D341Med (cell line): ENCODE measurements at places on chromosomes 13 and 19.

GRCh38 chr13:27709779-27710178 lies 82.5 kb upstream of the GSX1 start:
- no peak for DNase-seq

- DNase-seq, result no peak
These were observed 143.8 kb upstream of the ZNF507 start for GRCh38 chr19:32201636-32202051.

DNA sequence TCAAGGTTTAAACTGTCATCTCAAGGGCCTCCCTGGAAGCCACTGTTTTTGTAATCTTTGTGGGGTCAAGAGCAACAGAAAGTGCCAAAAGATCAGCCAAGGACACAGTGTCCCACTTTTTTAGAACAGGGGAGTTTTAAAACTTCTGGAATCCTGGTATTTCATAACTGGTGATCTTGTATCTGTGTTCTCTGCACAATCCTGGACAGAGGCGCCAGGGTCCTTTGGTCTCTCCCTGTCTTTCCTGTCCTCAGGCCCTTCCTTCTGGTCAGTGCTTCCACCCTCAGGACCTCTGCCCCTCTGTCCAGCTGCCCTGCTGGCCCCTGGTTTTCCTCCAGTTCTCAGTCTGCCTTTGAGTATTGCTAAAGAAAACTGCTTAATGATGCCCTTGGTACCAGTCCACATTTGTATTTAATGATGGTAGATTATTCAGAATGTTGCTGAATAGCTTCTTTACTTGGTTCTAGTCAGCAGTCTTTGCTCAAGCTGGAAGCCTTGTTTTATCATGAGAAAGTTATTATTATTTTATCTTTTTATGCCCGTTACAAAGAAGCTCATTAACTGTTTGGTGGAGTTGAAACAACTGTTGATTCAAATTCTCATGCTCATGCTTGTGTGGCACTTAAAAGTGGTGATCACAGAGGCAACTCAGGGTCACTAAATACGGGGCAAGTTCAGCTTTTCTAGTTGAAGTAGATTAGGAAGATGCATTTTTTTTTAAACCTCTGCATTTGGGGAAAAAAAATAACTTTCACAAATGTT lies 47.5 kb downstream of the WASF3 start:
- no peak for DNase-seq

DNA sequence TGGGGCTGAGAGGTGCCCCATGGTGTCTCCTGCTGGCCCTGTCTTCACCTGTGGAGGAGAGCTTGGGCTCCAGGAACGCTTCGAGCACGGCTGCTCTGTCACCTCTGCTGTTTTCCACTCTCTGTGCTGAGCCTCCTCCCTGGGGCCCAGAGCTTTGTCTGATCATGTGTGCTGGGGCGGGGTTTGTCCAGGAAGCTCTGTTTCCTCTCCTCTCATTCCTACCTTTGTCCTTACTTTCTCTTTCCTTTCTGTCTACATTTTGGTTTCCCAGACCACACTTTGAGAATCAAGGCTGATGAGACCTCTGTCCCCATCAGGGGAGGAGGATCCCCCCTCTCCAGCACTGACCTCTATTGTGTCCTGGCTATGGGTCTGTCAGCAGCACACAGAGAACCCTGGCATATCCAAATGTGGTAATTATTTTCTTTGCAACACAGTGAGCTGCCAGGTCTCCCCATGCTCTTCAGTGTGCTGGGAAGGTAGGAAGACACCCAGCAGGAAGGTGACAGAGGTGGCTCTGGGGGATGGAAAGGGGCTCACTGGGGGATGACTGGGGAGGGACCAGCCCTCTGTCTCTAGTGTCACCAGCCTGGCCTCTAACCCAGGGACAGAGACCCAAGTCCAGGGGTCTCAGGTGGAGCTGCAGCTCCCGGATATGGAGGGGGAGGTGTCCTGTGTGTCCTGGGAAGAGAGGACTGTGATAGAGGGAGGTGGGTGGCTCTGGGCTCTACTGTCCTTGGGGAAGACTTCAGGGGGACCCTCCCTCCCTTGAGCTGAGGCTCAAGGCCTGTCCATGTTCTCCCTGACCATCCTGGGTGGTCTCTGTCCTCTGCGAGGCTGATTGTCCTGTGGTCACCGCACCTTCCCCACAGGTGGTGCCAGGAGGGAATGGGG lies at the start of gene CEACAM1:
Gene CEACAM1, minus strand, starts transcription at position 128 of the 894 bp plus-strand sequence. Its CDS starts 107 bp downstream, at position 21.
- DNase-seq, result peak; percentile 56

- no peak for DNase-seq
These were observed 127.2 kb upstream of the GJB6 start for GRCh38 chr13:20359335-20359734.

- peak; percentile 59 for DNase-seq
These were observed 588 bp downstream of the DNASE2 start for GRCh38 chr19:12880551-12881171.

DNA sequence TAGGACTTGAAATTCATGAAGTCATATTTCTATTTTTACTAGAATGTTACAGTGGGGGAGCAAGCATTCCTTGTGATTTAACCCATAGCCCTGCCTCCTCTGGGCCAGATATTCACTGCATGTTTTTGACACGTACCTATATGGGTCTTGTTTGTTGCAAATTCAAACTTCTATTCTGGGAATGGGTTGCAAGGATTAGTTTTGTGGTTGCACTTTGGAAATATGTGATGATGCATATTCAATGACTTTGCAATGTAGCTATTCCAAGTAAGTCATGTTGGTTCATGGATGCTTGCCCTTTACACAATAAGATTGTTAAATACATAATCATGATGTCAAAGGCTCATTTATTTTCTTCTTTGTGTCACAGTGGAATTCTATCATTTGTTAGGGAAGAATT lies 440.8 kb downstream of the TDRD3 start:
- DNase-seq, result no peak

DNA sequence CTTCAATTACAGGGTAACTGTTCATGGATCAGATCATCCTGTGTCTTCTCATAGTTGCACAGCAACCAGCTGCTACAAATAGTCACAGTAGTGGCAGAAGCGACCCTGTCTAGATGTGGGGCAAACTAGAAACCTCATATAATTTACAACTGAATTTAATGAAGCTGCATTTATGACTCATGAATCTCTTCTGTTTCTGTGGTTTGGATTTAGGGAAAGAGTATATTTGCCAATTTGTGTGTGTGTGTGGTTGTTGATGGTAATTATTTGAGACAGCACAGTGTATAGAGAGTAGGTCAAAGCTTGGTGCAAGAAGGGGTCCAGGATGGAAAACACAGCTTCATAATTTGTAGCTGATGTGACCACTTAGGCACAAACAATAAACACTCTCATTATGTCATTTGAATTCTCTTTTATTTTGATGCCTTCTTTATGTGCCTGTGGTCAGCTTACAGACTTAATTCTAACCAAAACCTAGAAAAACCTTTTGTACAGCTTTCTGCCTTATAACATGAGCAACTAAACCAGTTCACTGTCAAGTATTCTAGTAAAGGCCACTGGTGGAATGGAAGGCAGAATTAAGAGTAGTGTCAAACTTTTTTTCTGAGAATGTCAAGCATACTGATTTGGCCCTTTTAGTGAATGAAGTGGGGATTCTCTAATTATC lies 218.1 kb downstream of the TBC1D4 start:
- no peak for DNase-seq

DNA sequence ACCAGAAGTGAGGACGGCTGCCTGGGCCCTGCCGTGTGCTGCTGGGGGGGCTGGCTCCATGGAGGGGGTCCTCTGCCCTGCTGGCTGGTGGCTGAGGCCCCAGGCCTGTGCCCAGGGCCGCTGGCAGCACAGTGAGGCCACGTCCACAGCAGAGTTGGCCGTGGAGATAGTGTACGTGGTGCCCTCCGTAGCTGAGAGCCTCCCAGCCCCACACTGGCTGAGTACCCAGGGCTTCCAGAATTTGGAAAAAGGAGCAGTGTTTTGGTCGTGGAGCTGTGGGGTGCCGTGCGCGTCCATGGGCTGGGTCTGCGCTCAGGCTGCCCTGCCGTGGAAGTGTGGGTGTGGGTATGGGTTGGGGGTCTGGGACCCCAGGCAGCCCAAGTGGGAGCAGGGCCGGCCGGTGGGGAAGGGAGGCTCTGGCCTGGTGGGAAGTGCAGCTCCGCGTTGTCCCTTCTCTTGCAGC lies 5.9 kb downstream of the PTBP1 start:
- DNase-seq, result no peak

- peak; percentile 33 for DNase-seq
These were observed 1435.2 kb downstream of the UQCRFS1 start for GRCh38 chr19:27777726-27778125.

- DNase-seq, result no peak
These were observed 140.6 kb upstream of the RNF113B start for GRCh38 chr13:98317573-98318171.

DNA sequence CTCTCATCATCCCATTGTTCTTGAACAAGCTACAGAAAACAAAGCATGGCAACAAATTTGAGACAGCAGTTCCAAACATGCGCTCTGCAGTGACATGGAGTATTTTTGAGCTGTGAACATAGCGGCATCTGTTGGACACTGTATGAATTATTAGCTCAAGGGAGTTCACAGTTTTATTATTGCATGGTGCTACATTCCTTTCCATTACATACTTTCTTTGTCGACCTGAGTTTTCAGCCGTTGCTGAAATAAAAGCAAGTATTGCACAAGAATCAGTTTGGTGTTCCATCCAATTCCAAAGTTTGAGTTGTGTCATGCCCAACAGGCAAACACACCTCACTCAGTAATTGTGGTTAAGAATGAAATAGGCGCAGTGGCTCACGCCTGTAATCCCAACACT lies 30.1 kb upstream of the METTL21C start:
- peak; percentile 58 for DNase-seq

DNA sequence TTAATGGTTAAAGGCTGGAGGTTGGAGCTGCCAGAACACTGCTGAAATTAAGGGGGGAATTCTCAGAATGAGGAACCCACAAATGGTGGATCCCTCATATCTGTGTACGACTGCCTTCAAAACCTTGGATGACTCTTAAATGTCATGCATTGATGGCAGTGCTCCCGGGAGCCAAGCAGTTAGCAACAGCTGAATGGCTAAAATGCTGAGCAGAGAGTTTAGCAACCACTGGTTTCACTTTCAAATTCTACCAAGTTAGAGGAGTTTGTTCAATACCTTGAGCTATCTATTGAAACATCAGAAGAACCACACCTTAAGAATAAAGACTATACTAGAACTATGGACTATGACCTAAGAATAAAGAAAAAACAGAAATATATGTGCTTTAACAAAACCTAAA lies 41.4 kb downstream of the UQCRFS1 start:
- no peak for DNase-seq

DNA sequence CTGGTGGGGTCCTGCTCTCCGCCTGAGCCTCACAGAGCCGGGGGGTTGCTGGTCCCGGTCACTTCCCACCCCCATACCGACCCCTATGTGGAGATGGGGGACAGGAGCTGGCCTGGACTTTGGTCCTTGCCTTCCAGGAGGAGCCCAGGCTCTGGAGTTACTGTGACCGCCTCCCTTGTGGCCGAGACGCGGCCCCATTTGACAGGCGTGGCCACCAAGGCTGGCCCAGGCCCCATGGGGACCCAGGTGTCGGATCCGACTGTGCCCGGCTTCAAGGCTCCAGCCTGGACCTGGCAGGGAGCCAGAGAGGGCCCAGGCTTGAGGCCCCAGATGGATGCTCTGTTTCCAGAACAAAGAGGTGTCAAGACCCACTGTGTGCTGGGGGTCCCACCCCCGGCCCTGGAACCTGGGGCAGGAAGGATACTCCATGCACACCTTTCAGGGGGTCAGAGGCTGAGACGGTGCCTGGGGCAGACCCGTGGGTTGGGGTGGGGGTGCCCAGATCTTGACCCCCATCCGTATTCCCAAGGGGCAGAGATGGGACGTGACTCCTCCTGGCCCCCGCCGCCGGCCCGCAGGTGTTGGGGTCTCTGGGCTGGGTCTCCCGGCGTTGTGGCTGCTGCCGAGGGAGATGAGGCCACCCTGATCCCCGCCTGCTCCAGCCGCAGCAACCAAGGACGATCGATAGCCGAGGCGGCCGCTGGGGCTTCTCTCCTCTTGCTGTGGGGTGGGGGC lies 47.8 kb upstream of the TCF3 start:
- peak; percentile 56 for DNase-seq

- DNase-seq, result no peak
These were observed 339.0 kb downstream of the HS6ST3 start for GRCh38 chr13:96428911-96429310.

GRCh38 chr19:41915776-41916414 lies 12.4 kb downstream of the ERFL start:
- no peak for DNase-seq

DNA sequence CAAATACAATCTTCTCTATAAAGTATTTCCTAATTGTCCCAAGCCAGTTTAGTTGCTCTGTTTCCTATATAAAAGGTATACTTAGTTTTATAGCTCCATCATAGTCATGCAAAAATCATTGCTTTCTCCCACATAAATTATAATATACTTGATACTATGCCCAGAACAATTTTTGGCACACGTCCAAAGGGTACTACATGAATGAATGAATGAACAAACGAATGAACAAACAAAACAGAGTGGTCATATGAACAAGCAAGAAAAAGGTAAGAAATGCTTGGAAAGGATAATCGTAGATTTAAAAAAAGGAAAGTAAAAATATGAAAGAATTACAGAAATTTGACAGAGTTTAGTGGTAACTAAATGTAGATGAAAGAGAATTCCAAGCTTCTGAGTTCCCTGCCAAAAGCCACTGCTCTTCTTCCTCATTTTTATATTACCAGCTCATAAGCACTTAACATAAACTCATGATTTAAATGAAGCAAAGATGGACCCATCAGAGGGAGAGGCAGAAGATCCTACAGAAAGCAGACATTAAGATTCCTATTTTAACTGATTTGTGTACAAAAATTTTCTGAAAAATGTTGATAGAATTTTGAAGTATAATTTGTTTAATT lies 123.2 kb downstream of the ENOX1 start:
- DNase-seq, result no peak

- no peak for DNase-seq
These were observed 1.6 kb upstream of the BEST2 start for GRCh38 chr19:12749938-12750521.

GRCh38 chr13:43239275-43239840 lies 216.0 kb downstream of the DNAJC15 start:
- no peak for DNase-seq

DNA sequence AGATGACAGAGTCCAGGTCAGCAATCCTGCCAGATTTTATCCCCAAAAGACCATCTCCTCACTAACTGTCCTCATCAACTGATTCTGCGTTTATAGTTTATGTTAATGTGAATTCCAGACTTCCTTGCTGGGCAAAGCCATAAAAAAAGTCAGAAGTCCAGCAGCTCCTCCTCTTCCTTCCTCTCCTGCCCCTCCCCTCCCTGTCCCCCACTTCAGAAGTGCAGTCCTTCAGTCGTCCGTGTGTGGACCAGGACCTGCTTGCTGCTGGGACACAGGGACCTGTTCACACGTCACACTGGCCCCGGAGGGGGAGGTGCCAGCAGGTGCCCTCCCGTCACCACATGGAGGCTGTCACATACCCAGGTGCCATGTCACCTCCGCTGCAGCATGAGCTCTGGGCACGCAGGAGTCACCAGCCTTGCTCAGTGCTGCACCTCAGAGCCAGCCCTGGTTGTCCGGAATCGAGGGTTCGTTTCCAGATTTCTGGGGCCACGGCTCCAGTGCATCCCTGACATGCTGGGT lies 4.0 kb upstream of the MCF2L start:
- no peak for DNase-seq

GRCh38 chr13:65605396-65605795 lies 1624.7 kb downstream of the PCDH9 start:
- no peak for DNase-seq
